Fibroblast of skin of left biceps (primary cell): ENCODE measurements at places on chromosomes 7 and 10.

- no peak for DNase-seq
Measured at GRCh38 chr10:9399275-9399983, 1344.9 kb downstream of the GATA3 start.

- DNase-seq = no peak
Measured at GRCh38 chr10:116587878-116588591, 2.7 kb upstream of the PNLIPRP1 start.

- DNase-seq = no peak
Measured at GRCh38 chr10:86659161-86659691, 4.9 kb downstream of the OPN4 start.

GRCh38 chr7:76185187-76185896, 16.4 kb upstream of the SRRM3 start:
- no peak for DNase-seq

DNA sequence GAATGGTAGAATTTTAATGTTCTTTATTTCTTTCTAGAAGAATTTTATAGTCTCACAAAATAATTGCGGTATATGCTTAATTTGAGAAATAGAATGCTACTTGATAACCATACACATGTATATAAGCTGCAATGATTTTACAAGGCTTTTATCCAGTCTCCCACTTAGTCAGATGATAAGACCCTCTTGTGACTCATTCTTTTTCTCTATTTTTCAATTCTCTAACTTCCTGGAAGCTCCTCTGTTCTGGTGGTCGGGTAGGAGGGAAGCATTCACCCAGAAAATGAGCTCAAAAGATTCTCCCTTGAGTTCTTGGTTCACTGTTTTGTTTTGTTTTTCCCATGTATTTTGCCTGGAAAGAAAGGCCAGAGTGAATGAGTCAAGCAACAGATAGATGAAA, 546.6 kb downstream of the INHBA start:
- no peak for DNase-seq

DNA sequence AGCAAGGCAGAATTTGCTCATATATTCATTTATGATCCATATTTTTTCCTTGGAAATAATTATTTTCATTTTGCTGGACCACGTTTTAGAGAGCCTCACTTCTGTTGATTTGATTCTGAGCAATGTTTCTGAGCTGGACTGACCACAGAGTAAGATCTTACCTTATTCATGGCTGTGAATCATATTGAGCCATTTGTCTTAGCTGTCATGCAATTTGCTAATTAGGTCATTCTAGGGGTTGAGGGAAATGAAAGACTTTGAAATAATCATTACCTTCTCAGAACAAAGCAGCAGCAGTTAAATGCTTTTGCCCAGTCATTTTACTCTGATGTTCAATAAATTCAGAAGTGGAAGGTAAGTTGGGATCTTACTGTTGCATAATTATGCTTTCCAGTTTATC, 251.4 kb downstream of the SDK1 start:
- no peak for DNase-seq

DNA sequence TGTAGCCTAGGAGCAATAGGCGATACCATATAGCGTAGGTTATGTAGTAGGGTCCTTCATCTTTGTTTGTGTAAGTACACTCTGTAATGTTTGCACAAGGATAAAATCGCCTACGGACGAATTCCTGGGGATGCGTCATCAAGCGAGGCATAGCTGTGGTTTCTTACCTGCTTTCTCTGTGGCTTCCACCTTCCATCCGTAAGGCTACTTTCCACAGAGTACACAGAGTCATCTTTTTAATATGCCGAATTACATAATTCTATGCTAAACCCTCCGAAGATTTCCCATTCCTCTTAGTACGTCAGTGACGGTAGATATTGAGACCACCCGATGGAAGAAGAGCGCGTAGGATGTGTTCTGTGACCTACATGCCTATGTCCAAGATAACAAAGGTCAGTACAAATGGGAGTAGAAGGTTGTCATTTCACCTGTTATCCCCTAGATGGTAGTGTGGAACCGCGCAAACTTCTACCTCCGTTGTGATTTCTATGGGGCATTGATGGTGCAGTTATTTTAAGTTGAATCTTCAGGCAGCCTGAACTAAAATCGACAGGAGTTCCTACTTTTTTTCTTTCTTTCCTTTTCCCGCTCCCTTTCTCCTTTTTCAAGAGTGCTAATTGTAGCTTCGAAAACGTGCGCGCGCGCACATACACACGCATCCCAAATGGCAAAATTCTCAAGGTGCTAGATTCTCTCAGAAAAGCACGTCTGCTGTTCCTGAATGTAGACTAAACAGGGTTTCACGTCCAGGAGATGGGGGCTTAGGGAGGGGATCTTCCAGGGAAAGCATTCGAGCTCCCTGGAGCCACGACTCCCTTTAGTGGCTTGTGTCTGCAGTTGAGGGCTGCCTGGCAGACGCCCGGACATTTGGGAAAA, 111.7 kb upstream of the MBL2 start:
- peak; percentile 25 for DNase-seq

DNA sequence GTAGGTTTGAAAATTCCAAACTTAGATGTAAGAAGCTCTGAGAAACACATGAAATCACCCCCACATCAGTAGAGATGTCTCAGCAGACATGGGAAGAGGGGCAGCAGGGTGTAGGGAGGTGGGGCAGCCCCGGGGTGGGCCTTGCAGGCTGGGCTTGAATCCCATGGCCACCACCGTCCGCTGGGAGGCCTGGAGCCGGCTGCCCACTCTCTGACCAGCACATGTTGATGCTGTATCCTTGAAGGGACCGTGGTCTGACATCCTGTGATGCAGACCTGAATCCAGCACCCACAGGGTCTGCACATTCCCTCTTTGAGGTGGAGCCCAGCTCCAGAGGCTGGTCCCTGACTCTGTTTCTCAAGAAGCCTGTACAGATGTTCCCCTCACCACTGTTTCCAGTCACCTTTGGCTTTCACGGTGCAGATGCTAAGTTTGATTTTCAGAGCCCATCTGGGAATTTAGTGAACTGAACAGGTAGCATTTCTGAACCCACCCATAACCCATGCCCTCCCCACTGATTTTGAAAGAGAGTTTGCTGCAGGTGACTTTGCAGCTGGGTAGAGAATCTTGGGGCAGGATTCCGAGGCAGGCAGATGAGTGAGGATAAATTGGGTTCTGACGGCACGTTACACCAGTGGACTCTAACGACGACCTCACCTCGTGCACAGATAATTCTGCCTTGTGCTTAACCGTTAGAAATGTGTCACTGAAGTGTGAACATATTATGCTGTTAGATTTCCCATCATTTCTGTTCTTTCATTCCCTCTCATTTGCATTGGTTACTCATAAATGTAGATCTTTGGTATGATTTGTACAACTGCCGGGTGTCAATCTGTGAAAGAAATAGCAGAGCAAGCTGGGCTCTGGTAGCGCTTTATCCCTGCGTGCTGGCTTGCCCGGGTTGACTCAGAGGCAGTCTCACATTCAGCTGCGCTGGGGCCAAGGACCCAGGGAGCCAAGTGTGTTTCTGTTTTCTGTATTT, 45.7 kb downstream of the IKZF1 start:
- DNase-seq = no peak

DNA sequence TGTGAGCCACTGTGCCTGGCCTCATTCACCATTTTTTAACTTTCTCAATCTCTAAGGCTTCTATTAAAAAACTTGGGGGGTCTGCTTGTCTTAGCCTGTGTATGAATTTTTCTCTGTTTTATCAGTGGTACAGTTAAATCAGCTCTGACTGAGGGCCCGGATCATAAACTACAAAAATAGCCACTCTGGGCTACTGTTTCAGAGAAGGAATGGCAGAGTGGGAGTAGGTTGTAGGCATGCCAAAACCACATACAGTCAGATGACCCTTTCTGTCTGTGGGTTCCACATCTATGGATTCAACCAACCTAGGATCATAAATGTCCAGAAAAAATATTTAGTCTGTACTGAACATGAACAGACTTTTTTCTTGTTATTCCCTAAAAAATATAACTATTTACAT, 21.3 kb downstream of the TBC1D12 start:
- no peak for DNase-seq
